ENCODE measurements at places on chromosomes 16 and 17. TPM values are rescaled to one million over a fixed set of nuclear protein-coding genes. Genes with fewer than 3 reads are reported as not detected.

Gene G6PC1
- total RNA-seq = not detected

Gene MC1R
- 6.7 TPM for total RNA-seq

Gene SOCS1
- 11.7 TPM for total RNA-seq

GRCh38 chr17:63426917-63427308, 19.2 kb downstream of the CYB561 start:
- no peak overlapping the region for H3K4me3 ChIP-seq
- no peaks in the 10 kb centered on the region for H3K27me3 ChIP-seq
- H3K27ac ChIP-seq = no peak overlapping the region
- H3K36me3 ChIP-seq = no peaks in the 10 kb centered on the region
- no peak for DNase-seq
- peaks cover 3% of the 10 kb centered on the region for H3K4me1 ChIP-seq

- DNase-seq = no peak
- H3K27me3 ChIP-seq = peaks cover 2% of the 10 kb centered on the region
- H3K4me1 ChIP-seq = peaks cover 5% of the 10 kb centered on the region
- no peak overlapping the region for H3K4me3 ChIP-seq
- H3K27ac ChIP-seq = no peak overlapping the region
- no peaks in the 10 kb centered on the region for H3K36me3 ChIP-seq
These were observed 97.4 kb upstream of the CACNG5 start for GRCh38 chr17:66737524-66737923.

- H3K4me3 ChIP-seq = no peak overlapping the region
- H3K27ac ChIP-seq = no peak overlapping the region
- peaks cover 15% of the 10 kb centered on the region for H3K27me3 ChIP-seq
- no peaks in the 10 kb centered on the region for H3K36me3 ChIP-seq
- peaks cover 2% of the 10 kb centered on the region for H3K4me1 ChIP-seq
These were observed 89.7 kb upstream of the CDYL2 start for GRCh38 chr16:80894091-80894490.

DNA sequence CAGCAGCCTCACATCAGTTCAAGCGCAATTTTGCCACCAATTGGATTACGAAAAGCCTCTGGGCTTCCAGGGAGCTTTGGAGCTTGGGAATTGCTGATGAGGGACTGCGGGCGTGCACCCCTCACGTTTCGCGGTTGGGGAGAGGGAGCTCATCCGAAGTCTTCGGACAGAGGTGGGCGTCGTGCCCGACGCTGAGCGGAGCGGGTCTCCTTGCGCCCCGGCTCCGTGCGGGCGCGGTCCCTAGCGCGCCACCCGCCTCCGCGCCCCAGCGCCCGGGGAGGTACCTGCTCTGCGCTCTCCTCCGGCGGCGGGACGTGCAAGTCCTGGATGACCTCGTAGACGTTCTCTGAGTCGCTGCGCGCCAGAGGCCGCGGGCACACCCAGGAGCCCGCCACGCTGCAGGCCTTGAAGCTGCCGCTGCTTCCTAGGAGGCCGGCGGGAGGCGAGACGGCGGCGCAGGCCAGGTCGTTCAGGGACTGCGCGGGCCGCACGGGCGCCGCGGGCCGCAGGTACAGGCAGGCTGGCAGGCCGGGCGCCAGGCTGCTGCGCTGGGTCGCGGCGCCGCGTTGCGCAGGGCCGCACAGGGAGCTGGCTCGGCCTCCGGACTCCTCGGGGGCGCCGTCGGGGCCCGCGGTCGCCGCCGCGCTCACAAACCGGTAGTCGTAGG, 3.2 kb downstream of the ARHGAP27 start:
- peak overlapping the region; percentile 40 for H3K4me3 ChIP-seq
- no peak overlapping the region for H3K27ac ChIP-seq
- H3K4me1 ChIP-seq = peaks cover 36% of the 10 kb centered on the region
- H3K36me3 ChIP-seq = no peaks in the 10 kb centered on the region
- peaks cover 68% of the 10 kb centered on the region for H3K27me3 ChIP-seq

- peak overlapping the region; percentile 73 for H3K27ac ChIP-seq
- no peak for DNase-seq
- peaks cover 37% of the 10 kb centered on the region for H3K4me1 ChIP-seq
- H3K4me3 ChIP-seq = no peak overlapping the region
These were observed 52.9 kb upstream of the KCNJ16 start for GRCh38 chr17:70022175-70022574.

GRCh38 chr17:35807371-35808144, 1.7 kb upstream of the TAF15 start:
- H3K27me3 ChIP-seq = no peaks in the 10 kb centered on the region
- H3K4me1 ChIP-seq = peaks cover 31% of the 10 kb centered on the region
- H3K27ac ChIP-seq = peak overlapping the region; percentile 14
- H3K4me3 ChIP-seq = peak overlapping the region; percentile 7
- no peak for DNase-seq

DNA sequence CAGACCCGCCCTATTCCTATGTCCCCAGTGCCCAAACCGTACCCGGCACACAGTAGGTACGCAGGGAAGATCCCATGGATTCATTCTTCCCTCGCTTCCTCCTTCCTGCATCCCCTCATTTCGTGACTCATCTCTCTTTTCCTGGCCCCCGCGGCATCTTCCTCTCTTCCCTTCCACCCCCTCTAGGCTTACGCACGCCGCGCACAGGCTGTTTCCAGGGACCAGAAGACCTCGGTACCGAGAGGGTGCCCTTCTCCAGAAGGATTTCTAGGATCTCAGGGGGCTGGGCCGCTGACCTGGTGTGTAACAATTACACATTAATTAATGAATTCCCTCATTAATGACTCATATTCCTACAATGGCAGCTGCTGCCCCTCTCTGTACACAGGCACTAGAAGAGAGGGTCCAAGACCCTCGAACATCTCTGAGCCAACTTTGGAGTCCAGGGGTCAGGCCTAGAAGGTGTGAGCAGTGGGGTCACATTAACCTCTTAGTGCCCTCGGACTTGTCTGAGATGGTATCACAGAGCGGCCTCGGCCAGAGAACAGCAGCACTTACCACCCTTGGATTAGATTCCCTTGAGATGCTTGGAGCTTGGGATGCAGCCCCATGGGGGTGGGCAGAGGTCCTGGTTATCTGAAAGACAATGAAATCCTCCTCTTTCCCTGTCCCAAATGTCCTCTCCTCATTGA, 16.8 kb upstream of the PLLP start:
- no peak overlapping the region for H3K27ac ChIP-seq
- H3K4me3 ChIP-seq = no peak overlapping the region
- H3K27me3 ChIP-seq = no peaks in the 10 kb centered on the region

- peak overlapping the region; percentile 2 for H3K27ac ChIP-seq
- no peak overlapping the region for H3K4me3 ChIP-seq
- peaks cover 11% of the 10 kb centered on the region for H3K36me3 ChIP-seq
- H3K27me3 ChIP-seq = no peaks in the 10 kb centered on the region
- DNase-seq = no peak
- H3K4me1 ChIP-seq = peaks cover 7% of the 10 kb centered on the region
These were observed 129.4 kb downstream of the TANGO6 start for GRCh38 chr16:68972720-68973119.

- no peaks in the 10 kb centered on the region for H3K27me3 ChIP-seq
- H3K4me3 ChIP-seq = peak overlapping the region; percentile 80
- peaks cover 3% of the 10 kb centered on the region for H3K36me3 ChIP-seq
- peak; percentile 61 for DNase-seq
These were observed 1.0 kb upstream of the CCNF start for GRCh38 chr16:2428051-2428783.

GRCh38 chr16:6279286-6279685, 1053.4 kb upstream of the RBFOX1 start:
- H3K36me3 ChIP-seq = no peaks in the 10 kb centered on the region
- H3K27me3 ChIP-seq = peaks cover 8% of the 10 kb centered on the region
- no peaks in the 10 kb centered on the region for H3K4me1 ChIP-seq
- DNase-seq = no peak

Data from mesothelial cell of epicardium (in vitro differentiated cells).